ENCODE measurements at places on chromosomes 11 and 22.

DNA sequence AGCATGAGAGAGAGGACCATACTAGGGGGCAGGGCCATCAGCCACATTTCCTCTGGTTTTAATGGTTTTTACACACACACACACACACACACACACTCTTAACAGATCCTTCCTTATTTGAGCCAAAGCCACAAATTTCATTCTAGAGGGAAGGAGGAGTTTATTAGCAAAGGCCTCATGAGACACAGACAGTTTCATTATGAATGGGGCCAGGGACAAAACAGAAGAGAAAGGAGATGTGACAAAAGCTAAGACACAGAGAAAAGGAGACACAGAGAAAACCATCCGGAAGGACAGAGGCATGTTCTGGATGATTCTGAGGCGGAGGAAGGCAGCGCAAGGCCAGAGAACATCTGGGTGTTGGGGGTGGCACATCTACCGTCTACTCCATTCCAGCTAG, 32.2 kb upstream of the ARFGAP3 start:
- no peak for DNase-seq

DNA sequence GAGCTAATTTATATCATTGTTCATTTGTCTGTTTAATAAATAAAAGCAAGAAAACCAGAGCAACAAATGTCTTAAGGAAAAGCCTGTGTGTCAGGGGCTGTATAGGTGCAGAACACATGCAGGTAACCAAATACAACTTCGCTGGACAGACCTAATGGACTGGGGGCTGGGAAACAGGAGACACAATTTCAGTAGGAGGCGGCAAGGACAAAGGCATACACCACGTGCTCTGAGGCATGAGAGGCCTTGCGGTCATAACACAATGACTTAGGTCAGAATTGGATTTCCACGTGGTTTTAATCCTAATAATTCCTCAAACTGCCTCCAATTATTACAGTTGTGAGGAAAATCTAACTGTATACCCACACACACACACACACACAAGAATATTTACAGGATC, 8.7 kb upstream of the GLB1L3 start:
- no peak for DNase-seq

- no peak for DNase-seq
Measured at GRCh38 chr11:20617346-20618005, 18.1 kb downstream of the SLC6A5 start.

DNA sequence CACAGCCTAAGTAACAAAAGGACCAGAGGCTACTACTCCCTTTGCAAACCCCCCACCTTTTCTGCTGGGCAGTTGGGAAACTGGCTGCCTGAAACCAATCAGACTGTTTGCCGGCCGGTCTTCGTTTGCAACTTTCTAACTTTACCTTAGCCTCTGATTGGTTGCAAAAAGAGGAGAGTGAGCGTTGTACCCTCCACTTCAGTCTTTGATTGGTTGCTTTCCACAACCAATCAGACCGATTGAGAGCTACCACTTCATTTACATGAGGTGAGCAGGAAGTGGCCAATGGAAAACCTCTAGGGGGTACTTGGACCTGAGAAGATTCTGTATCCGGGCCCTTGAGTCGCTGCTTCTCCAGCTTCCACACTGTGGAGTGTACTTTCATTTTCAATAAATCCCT, 18.8 kb upstream of the CLNS1A start:
- no peak for DNase-seq

GRCh38 chr22:44151676-44152075, 29.0 kb upstream of the PARVG start:
- no peak for DNase-seq

GRCh38 chr11:86132667-86133249, 63.9 kb upstream of the PICALM start:
- DNase-seq, result no peak

- no peak for DNase-seq
Measured at GRCh38 chr11:118048472-118049370, 28.2 kb upstream of the TMPRSS4 start.

DNA sequence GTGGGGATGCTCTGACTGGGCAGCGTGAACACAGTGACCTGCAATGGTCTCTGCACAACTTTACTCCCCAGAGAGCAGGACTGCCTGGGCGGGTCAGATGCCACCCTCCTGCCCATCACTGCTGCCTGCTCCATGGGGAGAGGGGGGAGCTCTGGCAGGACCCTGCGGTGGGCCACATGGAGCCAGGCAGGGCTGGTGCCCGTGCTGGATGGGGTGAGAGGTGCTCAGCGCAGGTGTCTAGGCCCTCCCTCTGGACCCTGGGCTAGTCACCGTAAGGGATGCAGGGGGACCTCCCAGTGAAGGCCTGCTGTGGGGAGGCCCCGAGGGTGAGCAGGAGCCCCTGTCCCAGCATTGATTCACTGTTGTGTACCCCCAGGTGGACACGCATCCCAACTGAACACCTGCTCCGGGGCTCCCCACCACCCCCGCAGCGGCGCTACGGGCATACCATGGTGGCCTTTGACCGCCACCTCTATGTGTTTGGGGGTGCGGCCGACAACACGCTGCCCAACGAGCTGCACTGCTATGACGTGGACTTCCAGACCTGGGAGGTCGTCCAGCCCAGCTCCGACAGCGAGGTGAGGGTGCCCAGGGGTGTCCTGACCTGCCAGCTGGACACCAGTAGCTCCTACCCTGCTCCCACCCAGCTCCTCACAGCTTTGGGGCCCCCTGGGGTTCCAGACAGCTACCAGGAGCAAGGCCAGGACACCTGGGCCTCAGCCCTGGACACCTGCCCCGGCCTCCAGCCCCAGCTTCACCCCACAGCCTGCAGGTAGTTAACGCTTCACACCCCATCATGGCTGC, 9.4 kb downstream of the LZTR1 start:
- DNase-seq, result no peak

DNA sequence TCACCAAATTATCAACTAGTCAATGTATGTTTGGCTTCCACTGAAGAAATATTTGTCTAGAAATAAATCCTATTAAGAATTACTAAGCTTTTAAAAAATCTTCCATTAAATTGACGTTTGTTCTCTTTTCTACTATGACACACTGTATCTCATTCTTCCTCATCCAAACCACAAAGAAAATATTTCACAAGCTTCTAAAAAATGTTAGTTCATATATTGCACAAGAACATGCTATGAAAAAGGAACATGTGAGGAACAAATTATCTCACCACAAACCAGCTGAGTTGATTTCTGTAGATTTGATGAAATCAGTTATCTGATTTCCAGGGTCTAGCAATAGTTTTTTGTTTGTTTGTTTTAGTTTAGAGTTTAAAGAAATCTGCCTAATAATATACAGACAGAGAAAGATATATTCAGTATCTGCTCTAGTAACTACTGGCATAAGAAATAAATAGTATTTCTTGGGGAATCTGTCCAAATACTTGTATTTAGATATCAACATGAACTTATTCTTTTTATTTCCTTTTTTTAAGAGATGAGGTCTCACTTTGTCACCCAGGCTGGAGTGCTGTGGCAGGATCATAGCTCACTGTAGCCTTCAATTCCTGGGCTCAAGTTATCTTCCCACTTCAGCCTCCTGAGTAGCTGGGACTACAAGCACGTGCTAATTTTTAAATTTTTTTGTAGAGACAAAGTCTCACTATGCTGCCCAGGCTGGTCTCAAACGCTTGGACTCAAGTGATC, 161.7 kb downstream of the ATG16L2 start:
- DNase-seq, result no peak

- DNase-seq, result no peak
Measured at GRCh38 chr22:49548356-49549202, 279.1 kb downstream of the BRD1 start.

GRCh38 chr11:26859416-26859815, 134.5 kb upstream of the FIBIN start:
- DNase-seq, result no peak

Measured in NCI-H460 (cell line).